CD4-positive, alpha-beta T cell treated with Interleukin-6 at 100 ng/mL for 8 hours (primary cell): ENCODE measurements at places on chromosomes 1 and 21.

DNA sequence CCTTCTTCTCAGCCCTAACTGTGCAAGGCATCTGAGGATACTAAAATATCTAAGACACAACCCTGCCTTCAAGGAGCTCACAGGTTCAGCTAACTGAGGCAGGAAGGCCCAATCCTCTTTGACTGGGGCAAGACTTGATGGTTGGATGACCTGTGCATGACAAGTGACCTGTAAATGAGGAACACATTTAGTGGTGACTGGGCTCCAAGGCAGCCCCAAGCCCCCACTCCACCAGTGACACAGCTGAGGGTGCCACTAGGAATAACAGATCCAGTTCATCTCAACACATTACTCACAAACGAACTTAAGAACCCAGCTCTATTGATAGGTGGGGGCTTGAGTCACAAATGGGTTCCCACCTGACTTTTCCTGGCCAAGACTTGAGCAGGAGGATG lies 244.7 kb upstream of the IRF2BP2 start:
- DNase-seq: no peak

DNA sequence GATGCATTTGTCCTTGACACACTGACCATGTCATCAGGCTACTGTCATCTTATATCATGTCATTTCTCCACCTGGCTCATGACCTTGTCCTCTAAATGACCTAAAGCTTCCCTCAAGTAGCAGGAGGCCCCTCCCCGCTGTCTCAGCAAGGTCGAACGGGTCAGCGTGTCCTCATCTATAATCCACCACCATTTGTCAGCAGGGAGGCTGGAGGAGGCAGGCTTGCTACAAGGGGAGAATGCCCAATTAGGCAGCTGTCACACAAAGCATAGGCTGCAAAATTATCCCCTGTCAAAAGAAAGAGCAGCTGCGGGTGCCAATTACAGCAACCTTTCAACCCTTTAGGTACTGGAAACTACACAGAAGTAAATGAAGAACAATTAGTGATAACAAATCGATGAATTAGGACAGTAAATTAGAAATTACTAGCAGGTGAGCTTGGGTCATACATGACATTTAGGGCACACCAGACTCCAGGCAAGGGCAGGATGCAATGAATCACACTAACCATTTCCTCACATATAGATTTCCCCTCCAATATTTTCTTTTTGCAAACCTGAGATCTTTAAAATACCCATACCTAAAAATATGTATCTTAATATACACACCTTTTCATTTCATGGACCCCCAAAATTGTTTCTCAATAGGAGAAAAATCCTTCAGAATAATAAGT lies 61.2 kb downstream of the NRIP1 start:
- no peak for DNase-seq

GRCh38 chr1:62318320-62318755 lies 896 bp downstream of the KANK4 start:
- no peak for DNase-seq

DNA sequence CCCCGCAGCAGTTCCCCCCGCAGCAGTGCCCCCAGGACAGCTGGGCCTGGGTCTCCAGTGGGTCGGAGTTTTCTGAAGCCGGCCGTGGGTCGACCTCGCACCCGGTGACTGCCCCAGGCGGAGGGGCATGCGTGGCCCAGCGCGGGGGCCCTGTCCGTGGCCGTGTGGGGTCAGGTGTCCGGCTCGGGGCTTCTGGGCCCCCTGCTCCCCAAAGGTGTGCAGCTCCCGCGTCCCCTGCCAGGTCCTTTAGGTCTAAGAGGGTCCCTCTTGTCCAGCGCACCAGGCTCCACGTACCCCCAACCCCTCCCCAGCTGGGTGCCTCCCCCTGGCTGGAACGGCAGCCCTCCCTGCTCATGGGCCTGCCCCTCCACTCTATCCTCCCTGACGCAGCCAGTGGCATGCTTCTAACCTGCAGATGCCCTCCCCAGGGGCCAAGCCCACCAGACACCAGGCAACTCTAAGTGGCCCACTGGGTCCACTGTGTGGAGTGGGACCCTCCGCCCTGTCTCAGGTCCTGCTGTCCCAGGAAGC lies 5.9 kb upstream of the HES4 start:
- no peak for DNase-seq

DNA sequence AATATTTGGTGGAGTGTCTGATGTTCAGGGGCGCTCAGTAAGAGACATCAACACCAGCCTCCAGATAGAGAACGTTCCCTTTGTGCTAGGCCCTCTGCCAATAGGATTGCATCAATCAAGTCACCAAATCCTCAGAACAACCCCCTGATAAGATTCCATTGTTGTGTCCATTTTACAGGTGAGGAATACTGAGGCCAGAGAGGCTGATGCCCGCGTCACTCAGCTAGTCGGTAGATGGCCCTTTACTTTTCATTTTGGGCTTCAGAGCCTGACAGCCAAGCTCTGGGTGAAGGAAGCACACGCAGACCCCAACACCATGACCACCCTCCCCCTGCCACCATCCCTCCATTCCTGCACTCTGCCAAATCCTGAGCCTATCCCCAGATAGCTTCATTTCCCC lies 406.2 kb downstream of the PTPRU start:
- DNase-seq: no peak

- DNase-seq: no peak
These were observed 93.7 kb downstream of the ITPKB start for GRCh38 chr1:226645279-226645976.

- DNase-seq: no peak
These were observed 100.0 kb upstream of the ACTL8 start for GRCh38 chr1:17655169-17655568.

DNA sequence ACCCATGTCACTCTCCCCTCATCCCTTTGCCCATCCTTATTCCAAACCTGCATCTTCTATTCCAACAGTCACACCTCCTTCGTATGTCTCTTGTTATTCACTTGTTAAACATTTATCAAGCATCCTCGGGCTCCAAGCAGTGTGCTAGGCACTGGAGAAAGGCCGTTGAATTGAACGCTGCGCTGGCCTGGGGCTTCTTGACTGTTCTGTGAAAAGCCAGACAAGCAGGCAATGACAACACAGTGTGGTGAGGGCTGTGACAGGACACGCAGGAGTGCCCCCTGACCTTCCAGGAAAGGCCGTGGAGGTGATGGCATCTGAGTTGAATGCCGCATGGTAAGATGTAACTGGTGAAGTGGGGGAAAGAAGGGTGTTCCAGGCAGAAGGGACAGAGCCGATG lies 19.2 kb downstream of the ETV3 start:
- DNase-seq: no peak

DNA sequence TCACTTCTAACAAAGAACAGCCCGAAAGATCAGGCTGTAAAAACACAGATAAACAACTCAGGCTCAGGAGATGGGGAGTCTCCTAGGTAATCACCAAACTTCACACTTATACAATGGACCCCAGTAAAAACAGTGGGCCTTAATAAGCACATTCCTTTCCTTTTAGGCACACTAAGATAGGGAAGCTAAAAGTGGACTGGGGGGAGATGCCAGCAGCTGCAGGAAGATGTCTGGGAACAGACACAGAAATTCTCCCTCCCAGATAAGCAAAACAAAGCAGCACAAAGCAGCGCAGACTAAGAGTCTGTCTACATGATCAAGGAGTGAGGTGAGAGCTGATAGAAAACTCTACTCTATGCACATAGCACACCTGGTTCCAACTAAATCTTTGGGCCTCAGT lies 29.0 kb upstream of the CTBS start:
- DNase-seq: no peak

- DNase-seq: no peak
These were observed 187.2 kb downstream of the HLX start for GRCh38 chr1:221066351-221067001.

DNA sequence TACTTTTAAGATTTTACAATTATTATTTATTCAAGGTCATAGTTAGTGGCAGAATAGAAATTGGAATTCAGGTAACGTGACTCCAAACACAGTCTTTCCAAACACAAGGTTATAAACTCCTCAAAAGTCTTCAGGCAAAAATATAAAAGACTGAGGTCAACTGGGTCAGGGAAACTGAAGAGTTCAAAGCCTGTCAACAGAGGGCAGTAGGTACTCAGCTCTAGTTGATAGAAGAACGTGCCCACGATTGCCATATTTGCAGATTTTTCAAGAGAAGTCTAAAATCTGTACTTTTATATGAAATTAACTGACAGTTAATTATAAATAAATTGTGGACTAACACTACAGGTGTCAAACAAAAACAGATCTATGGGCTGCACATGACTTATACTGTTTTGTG lies 135.0 kb downstream of the LHX4 start:
- no peak for DNase-seq

DNA sequence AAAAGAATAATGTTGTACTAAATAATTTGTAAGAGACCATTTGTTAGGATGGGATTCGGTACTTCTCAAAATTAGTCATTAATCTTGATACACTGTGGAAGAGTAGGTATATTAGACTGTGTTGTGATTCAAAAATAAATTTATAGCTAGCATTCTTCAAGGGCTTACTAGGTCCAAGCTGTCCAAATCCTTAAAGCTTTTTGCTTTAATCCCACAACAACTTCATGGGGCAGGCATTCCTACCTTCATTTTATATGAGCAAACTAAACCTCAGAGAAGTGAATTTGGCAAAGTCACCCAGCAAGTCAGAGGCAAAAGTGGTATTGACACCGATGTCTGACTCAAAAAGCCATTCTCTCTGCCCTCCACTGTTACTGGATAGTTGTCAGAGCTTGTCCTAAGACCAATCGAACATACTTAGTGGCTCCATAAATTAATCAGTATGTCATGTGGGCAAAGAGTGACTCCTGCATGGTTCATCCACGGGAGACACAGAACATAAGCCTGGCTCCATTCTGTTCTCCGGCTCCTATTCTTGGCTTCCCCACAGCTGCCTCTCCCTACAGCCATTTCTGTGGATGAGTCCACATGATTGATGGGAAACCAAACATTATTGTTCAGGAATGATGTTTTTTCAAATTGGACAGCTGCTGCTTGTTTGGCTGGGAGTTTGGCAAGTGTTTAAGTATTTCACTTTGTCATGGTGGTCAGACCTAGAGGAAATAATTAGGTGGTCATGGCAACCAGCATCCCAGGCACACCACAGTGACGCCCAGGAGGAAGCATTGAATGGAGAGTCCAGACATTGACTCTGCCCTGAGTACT lies 133.4 kb upstream of the FGGY start:
- no peak for DNase-seq
